CD8-positive, alpha-beta memory T cell (primary cell): ENCODE measurements at places on chromosomes 11 and 22.
A peak's percentile ranks its signal among the peaks of the same experiment; 100 is the strongest.

DNA sequence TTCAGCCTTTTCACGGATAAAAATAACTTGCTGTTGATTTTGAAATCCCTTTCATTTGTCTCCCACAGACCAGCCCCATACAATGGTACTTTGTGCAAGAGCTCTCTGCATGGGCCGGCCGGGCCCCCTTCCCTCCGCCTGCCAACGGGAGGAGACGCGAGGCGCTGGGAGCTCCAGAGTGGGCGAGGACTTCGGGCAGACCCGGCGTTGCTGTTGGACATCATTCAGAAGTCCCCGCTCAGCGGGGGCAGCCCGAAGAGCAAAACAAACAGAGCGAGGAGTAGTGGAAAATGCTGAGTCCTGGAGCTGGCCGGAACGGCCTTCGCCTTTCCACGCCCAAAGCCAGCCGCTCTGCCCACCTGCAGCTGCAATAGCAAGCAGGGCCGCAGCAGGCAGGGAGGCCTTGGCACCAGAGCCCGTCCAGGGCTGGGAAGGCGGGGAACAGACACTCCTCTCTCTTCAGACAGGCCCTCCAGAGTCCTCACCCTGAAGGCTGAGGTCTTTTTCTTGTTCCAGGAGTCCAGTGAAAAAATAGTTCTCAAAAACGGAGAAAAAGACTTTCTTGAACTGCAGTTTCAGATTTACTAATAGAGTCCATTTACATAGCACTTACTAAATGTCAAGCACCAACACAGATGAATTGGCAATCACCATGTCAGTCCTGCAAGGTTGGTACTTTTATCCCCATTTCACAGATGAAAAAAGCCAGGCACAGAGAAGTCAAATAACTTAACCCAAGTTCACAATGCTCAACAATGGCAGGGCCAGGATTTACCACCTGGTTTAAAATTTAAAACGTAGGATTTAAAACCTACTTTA lies 135.5 kb downstream of the ETS1 start:
- DNase-seq: no peak

DNA sequence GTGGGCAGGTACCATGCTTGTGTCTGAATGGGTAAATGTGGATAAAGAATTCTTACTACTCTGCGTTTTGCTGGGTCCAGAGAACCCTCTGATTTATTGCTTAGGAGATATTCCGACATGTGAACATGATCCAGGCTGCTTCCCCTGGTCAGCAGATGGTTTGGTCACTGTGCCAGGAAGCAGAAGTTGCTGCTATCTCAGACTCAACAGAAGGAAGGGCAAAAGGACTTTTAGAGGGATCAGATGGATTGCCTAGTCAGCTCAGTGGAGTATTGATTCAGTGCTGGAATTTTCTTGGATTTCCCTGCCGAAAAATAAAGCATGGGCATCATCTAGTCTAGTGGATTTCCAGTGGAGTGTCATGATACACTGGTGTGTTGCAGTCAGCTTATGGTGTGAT lies 440.1 kb downstream of the NTM start:
- DNase-seq: no peak

DNA sequence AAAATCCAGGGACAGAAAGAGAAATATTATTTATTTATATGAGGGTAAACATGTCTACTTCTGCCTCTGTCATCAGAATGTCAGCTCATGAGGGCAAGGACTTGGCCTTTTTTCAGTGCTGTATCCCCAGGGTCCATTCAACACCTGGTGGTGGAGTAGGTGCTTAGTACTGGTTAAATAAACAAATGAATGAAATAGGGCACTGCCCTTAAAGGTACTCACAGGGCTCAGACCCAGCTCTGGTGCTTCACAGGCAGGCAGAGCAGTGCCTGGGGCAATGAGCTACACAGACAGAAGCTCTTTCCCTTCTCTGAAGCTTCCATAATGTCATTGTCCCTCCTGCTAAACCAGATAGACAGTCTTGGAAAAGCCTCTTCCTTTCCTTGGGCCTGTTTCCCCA lies 30.9 kb downstream of the P4HA3 start:
- no peak for DNase-seq

DNA sequence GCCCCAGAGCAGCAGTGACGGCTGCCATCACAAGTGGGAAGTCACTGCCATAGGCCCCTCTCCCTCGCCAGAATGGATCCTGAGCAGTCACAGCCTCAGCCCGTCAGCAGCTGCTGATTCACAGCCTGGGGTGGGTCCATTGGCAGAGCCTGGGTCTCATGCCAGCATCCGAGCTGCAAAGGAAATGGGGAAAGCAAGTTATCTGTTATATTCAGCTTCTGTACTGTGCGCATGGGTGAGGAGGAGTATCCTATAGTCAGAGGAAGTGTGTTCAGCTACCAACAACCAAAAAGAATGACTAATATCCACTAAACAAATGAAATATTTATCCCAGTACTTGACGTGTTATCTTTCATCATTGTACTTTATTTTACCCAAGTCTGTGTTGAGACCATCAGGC lies 119.7 kb downstream of the RCN1 start:
- no peak for DNase-seq

DNA sequence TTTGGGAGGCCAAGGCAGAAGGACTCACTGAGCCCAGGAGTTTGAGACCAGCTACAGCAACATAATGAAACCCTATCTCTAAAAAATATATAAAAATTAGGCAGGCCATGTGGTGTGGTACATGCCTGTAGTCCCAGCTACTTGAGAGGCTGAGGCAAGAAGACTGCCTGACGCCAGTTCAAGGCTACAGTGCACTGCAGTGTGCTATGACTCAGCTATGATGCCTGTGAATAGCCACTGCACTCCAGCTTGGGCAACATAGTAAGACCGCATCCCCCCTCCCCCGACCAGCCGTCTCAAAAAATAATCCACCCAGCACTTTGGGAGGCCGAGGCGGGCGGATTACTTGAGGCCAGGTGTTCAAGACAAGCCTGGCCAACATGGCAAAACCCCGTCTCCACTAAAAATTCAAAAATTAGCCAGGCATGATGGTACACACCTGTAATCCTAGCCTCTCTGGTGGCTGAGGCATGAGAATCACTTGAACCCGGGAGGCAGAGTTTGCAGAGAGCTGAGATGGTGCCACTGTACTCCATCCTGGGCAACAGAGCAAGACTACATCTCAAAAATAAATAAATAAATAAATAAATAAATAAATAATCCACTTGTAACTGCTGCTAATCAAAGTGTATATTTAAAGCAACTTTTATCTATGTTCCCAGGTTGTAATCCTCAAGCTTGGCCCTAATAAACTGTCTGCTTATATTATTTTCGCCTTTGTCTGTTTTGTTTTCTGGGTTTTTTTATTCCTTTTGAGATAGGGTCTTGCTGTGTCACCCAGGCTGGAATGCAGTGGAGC lies 7.8 kb downstream of the HPS5 start:
- DNase-seq: no peak

DNA sequence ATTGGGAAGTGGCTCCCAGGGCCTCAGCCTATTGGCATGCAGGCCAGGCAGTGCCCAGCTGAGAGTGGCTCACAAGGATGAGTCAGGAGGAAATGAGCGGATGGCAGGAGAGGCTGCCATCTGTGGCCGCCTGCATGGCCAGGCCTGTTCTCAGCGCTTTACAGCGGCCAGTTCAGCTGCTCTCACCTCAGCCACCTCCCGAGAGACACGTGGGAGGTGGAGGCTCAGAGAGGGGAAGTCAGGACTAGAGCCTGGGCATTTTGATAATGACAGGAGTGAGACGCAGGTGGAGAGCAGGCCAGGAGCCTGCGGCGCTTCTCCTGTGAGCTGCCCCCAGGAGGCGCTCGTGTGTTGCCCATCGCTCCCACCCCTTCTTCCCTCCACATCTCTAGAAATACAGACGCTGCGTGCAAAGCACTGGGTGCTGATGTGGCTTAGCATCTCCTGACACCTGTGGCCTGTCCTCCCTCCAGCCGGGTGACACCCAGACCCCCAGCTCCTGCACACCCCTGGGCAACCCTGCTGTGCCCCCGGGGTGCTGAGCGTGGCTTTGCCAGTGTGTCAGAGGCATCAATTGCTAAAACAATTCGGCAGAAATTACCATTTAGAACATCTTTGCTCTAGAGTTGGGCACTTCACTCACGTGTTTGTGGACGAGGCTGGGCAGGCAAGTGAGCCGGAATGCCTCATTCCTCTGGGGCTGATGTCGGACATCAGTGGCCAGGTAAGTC lies 21.4 kb upstream of the PANX2 start:
- DNase-seq: peak; percentile 82

DNA sequence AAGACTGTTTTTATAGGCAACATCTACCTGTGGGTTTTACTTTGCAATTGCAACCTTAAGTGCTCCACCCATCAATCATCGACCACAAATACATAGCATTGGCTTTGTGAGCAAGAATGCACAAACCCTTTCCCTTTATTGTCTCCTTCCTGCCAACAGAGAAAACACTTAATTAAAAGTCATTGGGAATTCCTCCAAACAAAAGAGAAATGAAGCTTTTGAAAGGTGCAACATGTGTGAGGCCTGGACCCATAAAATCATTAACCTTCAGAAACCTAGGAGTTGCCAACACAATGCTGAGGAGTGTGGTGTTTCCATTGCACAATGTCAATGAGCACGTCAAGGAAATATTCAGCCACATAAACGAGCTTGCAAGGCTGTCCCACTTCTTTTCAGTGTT lies 223.2 kb downstream of the BLID start:
- DNase-seq: no peak

DNA sequence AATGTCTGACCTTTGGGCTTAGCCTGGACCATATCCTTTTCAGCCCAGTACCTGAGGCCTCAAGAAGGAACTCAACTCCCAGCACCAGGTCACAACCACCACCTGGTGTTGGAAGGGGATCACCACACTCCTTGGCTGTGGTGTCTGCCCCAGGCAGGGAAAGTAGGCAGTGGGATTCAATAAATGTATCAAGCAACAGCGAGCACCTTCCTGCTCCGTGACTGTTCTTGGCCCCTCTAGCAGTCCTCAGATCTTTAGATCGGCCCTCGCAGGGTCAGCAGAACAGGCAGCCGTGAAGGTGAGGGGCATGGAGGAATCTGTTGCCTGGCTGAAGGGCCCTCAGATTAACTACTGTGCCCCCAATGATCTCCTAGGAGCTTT lies 15.9 kb downstream of the ARFGAP2 start:
- no peak for DNase-seq

DNA sequence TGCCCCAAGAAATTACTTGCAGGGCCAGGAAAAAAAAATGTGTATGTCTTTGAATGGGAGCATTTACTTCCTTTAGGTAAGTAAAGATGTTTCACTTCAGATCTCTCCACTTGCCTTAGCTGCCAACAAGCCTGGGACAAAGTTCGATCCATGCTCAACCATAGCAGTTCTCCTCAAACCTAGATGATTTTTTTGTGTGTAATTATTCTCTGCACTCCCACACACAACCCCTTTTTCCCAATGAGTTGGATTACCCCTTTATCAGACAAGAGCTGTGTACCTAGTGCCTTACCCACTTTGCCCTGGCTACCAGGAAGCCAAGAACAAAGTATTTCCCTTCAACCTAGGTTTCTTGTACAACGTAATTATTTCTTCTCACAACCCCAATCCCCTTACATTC lies 35.6 kb downstream of the TPBGL start:
- DNase-seq: no peak

- DNase-seq: no peak
Observed at GRCh38 chr11:114068327-114068726, 8.8 kb downstream of the ZBTB16 start.

DNA sequence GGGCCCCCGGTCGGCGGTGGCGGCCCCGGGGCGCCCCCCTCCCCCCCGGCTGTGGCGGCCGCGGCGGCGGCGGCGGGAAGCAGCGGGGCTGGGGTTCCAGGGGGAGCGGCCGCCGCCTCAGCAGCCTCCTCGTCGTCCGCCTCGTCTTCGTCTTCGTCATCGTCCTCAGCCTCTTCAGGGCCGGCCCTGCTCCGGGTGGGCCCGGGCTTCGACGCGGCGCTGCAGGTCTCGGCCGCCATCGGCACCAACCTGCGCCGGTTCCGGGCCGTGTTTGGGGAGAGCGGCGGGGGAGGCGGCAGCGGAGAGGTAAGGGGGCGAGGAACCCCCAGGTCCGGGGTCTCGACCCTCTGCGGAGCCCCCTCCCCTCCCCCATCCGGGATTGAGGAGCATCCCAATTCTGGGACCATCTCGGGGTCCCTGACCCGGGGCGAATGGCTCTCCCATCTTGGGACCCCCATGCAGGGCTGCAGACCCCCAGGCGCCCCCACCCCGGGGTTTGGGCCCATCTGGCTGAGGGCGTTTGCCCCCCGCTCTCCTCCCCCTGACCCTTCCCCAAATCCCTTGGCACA lies 431 bp downstream of the KMT2A start:
- DNase-seq: peak; percentile 83

- no peak for DNase-seq
Observed at GRCh38 chr11:114774599-114775361, 96.5 kb downstream of the NXPE2 start.
